IPS DF 19.7 (cell line): ENCODE measurements at places on chromosomes 12 and 14.

- no peak for DNase-seq
Measured at GRCh38 chr12:114995891-114996290, 311.9 kb upstream of the TBX3 start.

- DNase-seq, result no peak
Measured at GRCh38 chr12:75747572-75748021, 236.2 kb upstream of the KRR1 start.

DNA sequence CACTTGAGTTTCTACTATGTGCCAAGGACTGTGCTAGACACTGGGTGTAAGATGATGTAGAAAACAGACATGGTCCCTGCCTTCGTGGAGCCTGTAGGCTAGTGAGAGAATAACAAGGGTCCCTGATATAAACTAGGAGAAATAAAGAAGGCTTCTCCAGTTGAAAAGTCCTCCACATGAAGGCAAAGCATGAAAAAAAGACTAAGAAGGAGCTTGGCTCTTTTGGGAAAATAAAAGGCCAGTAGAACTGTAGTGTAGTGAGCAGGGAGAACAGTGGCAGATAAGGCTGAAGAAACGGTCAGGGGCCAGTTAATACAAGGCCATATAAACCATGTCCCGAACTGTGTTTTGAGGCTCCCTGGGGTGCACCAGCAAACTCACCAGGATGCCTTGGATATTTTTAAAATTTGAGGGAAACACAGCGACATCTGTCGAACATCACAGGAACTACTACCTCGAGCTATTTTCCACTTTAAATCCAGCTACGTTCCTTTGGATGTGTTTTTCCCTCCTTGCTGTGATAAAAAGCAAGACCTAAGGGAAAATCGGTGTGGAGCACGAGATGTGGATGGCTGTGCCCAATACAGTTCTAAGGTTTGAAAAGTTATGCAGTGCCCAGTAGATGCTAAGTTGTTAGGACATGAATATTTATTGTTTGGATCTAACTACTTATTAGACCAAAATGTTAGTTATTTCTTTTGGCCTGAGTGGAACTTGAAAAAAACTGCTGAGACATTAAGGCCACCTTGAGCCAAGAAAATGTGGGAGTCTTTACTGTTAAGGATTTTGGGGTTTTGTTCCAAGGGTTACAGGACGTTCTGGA is 8.5 kb upstream of the CFL2 start:
- peak; percentile 9 for DNase-seq

- DNase-seq, result no peak
Measured at GRCh38 chr14:66508846-66509621, 1.1 kb downstream of the GPHN start.

DNA sequence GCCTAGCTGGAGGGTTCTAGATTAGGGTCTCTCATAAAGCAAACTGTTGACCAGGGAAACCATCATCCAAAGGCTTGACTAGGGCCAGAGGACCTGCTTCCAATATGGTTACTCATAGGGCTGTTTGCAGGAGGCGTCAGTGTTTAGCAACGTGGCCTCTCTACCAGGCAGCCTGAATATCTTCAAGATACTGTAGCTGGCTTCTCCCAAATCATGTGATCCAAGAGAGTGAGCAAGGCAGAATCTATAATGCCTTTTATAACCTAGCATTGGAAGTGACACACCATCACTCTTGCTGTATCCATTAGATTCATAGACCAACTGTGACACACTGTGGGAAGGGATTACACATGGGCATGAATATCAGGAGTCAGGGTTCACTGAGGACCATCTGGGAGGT is 17.3 kb downstream of the TPH2 start:
- no peak for DNase-seq

DNA sequence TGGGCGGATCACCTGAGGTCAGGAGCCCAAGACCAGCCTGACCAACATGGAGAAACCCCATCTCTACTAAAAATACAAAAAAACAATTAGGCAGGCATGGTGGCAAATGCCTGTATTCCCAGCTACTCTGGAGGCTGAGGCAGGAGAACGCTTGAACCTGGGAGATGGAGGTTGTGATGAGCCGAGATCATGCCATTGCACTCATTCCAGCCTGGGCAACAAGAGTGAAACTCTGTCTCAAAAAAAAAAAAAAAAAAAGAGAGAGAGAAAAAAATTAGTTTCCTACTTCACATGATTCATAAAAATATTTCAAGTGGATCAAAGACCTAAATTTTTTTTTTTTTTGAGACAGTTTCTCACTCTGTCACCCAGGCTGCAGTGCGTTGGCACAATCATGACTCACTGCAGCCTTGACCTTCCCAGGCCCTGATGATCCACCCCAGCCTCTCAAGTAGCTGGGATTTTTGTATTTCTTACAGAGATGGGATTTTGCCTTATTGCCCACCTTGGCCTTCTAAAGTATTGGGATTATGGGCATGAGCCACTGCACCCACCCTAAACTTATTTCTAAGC is 24.9 kb downstream of the FCF1 start:
- no peak for DNase-seq

DNA sequence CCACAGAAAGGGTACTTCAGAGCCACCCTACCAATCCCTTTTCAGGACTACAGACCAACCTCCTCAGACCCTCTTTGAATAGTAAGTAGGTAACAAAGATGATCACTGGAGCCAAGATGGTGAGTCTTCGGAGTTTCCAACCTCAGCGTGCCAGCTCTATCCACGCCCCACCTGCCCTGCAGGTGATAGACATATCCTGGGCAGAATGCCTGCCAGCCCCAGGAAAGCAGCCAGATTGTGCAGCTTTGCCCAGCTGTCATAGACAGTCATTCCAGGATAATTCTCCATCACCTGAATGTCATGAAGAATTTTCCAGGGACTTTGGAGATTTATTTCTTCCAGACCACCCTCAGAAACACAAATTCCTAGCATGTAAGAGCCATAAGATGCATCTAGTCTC is 434.4 kb downstream of the RGS6 start:
- DNase-seq, result no peak

DNA sequence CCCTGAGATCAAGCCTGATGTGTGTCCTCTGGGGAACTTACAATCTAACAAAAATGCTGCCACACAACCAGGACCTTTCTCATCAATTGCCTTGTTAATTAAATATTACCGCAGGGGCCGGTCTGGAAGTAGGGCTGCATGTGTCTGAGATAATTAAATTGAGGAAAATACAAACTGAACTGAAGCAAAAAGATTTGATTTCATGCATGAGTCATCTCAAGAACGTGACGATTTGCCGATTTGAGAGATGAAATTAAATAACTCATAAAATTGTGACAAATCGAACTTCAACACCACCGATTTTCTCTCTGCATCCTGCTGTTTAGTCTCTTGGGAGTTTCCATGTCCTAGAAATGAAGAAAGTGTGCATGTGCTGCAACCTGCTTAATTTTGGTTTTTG is 94.6 kb upstream of the DAAM1 start:
- no peak for DNase-seq

DNA sequence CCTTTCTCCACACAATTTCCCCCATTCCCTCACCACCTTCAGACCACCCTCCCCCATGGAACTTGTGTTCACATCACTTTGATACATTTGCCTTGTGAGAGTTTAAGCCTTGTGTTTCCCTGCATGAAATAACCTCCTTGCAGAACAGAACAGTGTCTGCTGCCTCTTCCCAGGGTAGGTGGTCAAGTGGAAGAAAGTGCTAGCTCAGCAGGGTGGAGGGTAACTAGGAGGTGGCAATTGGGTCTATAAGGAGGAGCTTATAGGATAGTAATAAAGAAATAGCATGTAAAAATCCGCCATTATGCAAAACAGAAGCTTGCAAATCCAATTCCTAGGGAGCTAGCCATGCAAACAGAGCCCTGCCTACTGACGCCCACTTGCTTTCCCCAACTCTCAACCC is 13.9 kb upstream of the KRT8 start:
- DNase-seq, result no peak

- DNase-seq, result no peak
Measured at GRCh38 chr14:38554026-38554425, 298.1 kb upstream of the CLEC14A start.

DNA sequence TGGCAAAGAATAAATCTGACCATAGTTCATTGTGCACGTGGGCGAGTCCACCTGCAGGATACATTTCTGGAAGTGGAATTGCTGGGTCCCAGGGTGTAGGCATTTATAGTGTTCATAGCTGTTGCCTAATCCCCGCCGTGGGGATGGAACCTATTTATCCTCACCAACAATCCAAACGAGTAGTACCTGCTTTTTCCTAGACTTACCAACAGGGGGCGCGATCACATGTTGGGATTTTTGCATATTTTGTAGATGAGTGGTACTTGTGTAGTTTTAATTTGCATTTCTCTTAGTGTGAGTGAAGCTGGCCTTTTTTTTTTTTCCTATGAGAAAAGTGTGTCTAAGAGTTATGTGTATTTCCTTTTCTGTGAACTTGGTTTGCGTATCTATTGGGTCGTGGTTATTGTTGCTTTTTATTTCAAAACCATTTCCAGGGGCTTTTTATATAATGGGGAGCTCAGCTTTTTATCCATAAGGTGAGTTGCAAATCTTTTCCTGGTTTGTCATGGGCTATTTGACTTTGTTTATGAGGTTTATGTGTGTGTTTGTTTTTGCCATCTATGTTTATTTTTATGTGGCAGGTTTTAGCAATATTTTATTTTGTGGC is 67.2 kb downstream of the CCDC92 start:
- no peak for DNase-seq

DNA sequence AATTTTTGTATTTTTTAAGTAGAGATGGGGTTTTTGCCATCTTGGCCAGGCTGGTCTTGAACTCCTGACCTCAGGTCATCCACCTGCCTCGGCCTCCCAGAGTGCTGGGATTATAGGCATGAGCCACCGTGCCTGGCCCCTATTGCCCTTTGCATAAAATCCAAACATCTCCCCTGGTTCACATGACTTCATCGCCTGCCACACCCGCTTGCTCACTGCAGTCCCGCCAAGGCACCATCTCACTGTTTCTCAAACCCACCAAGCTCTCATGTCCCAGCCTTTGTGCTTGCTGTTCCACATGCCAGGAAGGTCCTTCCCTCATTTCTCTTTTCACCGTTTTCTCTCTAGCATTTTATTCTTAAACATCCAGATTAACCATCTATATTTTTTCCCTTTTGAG is 9.7 kb downstream of the RHOF start:
- no peak for DNase-seq

DNA sequence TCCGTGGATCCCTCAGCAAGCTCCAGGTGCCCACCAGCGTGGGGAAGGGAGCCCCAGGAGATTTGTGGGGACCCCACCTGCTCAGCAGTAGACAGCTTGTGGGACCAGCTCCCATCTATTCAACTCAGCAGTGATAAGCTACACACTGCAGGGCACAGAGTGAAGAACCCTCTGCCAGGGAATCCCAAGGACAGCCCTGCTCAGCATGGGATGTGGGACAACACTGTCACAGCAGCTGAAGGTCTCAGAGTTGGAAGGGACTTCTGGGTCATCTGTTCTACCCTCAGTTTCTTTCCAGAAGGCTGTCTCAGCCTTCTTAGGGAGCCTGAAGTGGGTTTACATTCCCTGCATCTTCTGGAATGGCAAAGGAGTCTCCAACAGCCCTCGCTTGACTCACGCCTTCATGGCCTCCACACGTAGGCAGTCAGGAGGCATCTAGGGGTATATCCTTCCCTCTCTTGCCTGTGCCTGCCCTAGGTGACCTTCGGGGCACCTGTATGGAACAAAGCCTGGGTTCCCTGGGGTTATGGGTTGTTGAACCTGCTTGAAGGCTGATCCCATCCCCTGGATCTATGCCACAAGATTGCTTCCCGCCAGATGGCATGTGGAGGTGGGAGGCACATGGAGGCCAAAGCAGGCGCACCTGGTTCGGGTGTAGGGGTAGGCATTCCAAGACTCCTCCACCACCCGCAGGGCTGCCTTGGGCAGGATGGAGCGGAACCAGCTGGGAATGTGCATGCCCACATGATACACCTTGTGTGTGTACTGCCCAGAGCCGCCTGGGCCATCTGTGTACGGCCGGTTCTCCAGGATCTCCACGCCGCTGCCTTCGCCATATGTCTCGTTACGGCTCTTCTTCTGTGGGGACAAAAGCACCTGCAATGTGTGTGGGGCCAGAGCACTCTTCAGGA is 33.0 kb downstream of the ARL6IP4 start:
- DNase-seq, result no peak

DNA sequence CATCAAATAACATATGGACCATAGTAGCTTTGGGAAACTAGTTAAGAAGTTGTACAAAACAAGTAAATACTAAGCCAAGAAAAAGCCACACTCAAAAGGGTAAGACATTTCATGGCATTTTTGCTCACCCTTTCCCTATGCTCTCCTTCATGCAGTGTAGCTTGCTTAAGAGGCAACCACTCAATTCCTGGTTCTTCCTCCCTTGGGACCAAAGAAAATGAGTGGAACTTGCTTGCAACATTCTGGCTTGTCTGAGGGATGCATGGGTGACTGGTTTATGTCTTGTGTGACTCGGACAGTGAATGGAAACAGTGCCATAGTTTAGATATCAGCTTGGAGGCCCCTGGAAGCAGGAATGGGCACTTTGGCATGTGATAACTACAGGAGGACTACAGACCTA is 252.0 kb upstream of the ARID2 start:
- DNase-seq, result no peak

- DNase-seq, result no peak
Measured at GRCh38 chr14:50353126-50353525, 41.0 kb downstream of the DMAC2L start.

- DNase-seq, result no peak
Measured at GRCh38 chr12:108916336-108916735, 36.4 kb downstream of the DAO start.

- DNase-seq, result no peak
Measured at GRCh38 chr12:92602930-92603623, 99.7 kb upstream of the PLEKHG7 start.

GRCh38 chr12:92356425-92356824 is 210.8 kb upstream of the BTG1 start:
- DNase-seq, result no peak

GRCh38 chr12:6551063-6551461 is 4.8 kb downstream of the IFFO1 start:
- no peak for DNase-seq

- DNase-seq, result no peak
Measured at GRCh38 chr14:52400846-52401245, 86.7 kb downstream of the PTGER2 start.

DNA sequence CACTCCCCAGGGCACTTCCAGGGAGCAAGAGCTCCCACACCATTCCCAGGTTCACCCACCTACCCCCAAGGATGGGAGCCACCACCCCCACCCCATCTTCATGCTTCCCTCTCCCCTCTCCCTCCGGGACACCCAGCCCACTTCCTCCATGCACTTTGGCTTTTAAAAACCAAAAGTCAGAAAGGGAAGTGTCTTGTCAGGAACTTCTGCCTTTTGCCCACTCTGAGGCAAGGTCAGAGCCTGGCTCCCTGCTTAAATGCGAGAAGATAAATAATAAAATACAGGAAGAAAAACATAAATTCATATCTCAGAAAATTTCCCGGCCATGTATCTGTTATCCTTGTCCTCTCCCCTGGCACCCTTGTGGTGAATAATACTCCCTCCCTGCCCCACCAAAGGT is 81.6 kb downstream of the PTGER2 start:
- no peak for DNase-seq

DNA sequence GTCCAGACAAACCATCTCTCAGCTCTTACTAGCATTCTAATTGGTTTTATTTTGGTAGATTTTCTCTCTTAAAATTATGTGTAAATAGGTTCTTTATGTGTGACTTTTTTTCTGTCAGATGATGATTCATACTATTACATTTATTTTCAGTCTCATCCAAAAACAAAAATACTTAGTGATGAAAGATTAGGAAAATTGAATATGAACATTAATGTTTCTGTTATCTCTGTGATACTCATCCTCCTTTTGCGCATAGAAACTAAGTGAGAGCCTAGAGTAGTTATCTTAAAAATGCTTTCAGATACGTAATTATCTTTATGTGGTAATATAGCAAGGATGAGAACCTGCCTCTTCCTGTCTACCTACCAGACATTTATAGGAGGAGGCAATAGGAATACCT is 84.1 kb upstream of the MON2 start:
- DNase-seq, result no peak
